Activated T-cell treated with anti-CD3 and anti-CD28 coated beads, Interleukin-2, amount 50 U/mL, for 24 hours (primary cell): ENCODE measurements at places on chromosomes 3 and 15.
A peak's percentile ranks its signal among the peaks of the same experiment; 100 is the strongest.

- no peak overlapping the region for H3K27ac ChIP-seq
- DNase-seq, result no peak
- no peaks in the 10 kb centered on the region for H3K4me1 ChIP-seq
- H3K27me3 ChIP-seq, result peaks cover 3% of the 10 kb centered on the region
- no peak overlapping the region for H3K4me3 ChIP-seq
Measured at GRCh38 chr3:55515550-55516246, 28.6 kb upstream of the WNT5A start.

- H3K27me3 ChIP-seq, result no peaks in the 10 kb centered on the region
- no peak for DNase-seq
Measured at GRCh38 chr3:100399341-100400071, 1.4 kb downstream of the TOMM70 start.

DNA sequence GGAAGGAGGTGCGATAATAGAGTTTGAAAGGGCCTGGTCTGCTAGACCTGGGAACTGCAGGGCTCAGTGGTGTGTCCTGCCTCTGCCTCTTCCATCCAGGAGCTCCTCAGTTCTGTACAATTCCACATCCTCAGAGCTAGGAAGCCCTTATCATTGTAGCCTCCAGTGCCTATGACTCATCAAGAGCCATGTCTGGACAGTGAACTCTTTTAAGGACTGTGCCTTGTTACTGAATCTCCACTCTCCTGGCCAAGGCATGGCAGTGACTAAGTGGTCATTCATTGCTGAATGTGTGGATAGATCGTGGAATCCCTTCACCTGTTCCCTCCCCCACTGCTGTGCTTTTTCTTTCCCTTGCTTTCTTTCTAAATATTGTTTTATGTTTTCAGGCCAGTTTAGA, 2.9 kb downstream of the TIMP4 start:
- peaks cover 25% of the 10 kb centered on the region for H3K27me3 ChIP-seq
- H3K4me3 ChIP-seq, result no peak overlapping the region
- no peak for DNase-seq
- peaks cover 9% of the 10 kb centered on the region for H3K4me1 ChIP-seq

DNA sequence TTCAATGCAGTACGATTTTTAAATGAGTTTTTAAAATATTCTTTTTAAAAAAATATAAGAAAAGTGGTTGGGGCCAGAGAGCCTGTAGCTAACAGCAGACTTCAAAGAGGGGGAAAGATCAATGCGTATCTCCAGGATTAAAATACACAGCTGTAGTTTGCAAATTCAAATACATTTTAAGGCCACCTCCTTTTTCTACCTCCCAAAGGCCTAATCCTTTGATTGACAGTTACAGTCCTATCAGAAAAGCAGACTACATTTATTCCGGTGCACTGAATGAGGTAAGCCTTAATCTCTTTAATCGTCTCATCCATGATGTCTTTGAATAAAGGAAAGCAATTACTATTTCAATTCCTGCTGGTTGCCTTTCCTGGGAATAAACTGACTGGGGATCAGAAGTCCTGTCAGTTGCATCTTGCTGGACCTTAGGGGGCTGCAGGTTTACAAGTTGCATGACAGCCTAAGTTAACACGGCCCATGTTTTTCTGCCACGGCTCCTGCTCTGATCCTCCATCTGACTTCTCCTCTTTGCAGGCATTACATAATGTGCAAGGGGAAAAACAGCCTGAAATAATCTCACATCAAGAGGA, 51.7 kb downstream of the CADPS start:
- no peaks in the 10 kb centered on the region for H3K27me3 ChIP-seq
- H3K4me3 ChIP-seq, result no peak overlapping the region
- DNase-seq, result no peak
- no peak overlapping the region for H3K27ac ChIP-seq
- H3K36me3 ChIP-seq, result no peaks in the 10 kb centered on the region

DNA sequence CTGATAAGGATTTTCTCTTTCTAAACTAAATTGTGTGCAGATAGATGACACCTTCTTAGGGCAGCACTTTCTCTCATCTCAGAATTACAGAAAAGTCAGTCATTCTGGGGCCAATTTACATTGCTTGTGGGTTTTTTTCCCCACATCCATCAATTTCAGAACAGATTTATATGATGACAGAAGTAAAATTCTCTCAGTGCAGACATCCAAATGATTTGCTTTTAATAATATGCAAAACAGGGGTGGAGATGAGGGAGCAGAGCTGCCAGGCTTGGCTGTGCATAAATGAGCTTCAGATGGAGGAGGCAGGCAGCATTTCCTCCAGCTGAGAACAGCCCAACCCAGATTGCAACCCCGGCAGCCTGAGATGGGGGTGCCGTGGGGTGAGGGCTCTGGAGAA, 44.0 kb downstream of the EDEM1 start:
- H3K4me3 ChIP-seq, result no peak overlapping the region
- no peak for DNase-seq
- no peaks in the 10 kb centered on the region for H3K36me3 ChIP-seq
- H3K4me1 ChIP-seq, result peaks cover 2% of the 10 kb centered on the region

DNA sequence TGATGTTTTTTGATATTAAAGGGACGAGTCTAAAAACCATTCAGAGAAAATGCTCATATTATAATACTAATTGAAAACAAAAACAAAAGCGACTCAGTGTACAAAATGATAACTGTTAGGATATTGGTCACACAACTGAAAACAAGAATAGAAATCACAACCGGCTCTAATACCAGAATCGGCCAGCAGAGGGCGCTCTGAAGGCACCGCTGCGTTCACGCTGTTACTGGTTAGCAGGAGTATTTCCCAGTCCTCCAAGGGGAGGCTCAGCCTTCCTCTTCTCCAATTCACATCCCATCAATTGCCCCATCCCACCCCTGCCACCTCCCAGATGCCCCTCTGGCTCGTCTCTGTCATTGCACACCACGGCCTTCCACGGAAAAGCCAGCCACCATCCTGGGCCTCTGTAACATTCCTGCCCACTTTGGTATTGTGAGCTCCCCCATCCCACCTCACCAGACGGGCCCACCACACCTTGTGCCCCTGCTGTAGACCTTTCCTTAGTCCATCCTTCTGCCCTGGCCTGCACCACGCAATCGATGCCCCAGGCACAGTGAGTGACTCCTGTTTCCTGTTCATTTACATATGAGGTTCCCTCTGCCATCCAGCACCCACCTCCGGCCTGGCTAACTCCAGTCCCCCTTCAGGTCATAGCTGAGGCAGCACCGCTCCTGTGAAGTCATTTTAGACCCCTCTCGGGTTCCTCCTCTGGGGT, 8.5 kb downstream of the FAM107A start:
- no peak overlapping the region for H3K4me3 ChIP-seq
- DNase-seq, result peak; percentile 86
- no peaks in the 10 kb centered on the region for H3K36me3 ChIP-seq

- no peak overlapping the region for H3K4me3 ChIP-seq
- no peaks in the 10 kb centered on the region for H3K27me3 ChIP-seq
- no peak for DNase-seq
- H3K4me1 ChIP-seq, result no peaks in the 10 kb centered on the region
Measured at GRCh38 chr15:93565201-93565600, 476.2 kb upstream of the RGMA start.

DNA sequence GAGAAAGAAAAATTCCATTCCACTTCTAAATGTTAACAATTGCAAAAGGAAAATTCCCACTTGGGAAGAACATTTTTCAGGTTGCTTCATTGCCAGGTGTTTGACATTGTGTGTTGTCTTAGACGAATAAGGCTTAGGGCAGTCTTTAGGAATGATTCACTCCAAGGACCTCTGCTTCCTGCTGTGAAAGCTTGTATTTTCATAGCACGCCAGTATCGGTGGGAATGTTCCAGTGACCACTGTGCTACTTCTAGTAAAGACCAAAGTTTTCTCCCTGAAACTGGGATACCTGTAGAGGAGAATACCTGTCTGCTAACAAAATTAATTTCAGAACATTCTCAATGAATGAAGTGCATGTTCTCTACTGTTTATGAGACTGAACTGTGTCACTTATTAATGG, 64.1 kb downstream of the CDIN1 start:
- no peak overlapping the region for H3K4me3 ChIP-seq
- no peak overlapping the region for H3K27ac ChIP-seq
- H3K4me1 ChIP-seq, result no peaks in the 10 kb centered on the region
- DNase-seq, result no peak

DNA sequence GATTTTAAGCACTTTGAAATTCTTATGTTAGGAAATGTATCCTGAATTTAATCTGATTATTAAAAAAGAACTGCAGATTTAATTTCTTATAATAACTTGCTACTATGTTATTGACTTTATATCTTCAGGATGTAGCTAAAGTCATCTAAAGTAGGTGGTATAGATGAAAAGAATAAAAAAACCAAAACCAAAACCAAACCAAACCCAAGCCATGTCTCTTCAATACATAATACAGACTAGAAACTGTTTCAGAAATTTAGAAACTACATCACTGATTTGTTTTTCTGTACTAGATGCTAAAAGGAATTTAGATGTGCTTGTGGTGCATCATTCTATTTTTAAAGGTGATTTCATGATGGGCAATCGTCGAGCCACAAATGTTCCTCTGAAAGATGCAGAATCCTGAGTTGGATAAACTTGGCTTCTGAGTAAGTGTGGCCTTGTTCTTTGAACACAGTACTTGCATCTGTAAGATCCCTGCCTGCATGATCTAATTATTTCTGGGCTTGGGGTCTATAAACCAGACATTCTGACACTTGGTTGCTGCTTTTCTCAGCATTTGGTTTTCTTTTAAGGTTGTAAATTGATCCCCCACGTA, 287.1 kb upstream of the SUCLG2 start:
- DNase-seq, result no peak
- H3K27ac ChIP-seq, result no peak overlapping the region
- no peaks in the 10 kb centered on the region for H3K36me3 ChIP-seq
- no peak overlapping the region for H3K4me3 ChIP-seq
- H3K27me3 ChIP-seq, result no peaks in the 10 kb centered on the region
- peaks cover 24% of the 10 kb centered on the region for H3K4me1 ChIP-seq

GRCh38 chr15:77219841-77220240, 148.9 kb upstream of the TSPAN3 start:
- H3K4me3 ChIP-seq, result no peak overlapping the region
- DNase-seq, result no peak
- H3K27ac ChIP-seq, result no peak overlapping the region
- no peaks in the 10 kb centered on the region for H3K27me3 ChIP-seq

DNA sequence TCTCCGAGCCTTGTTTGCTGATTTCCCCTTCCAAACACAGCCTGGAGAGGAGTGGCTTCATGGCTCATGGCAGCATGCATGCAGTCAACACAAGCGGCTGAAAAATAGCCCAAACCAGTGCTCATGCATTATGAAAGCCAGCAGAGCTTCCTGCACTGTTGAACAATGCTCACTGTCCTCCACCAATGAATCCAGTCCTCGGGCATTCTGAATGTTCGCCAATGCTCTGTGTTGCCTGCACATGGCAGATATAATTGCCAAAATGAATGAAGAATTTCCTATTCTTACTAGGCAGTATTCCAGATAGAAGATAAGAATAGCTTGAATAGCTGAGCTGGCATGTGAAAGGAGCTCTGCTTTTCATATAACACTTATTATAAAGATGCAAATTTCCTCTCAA, 252.7 kb downstream of the ROBO1 start:
- H3K4me3 ChIP-seq, result no peak overlapping the region
- no peak overlapping the region for H3K27ac ChIP-seq
- no peak for DNase-seq

GRCh38 chr15:80787316-80787715, 8.1 kb downstream of the CEMIP start:
- H3K36me3 ChIP-seq, result no peaks in the 10 kb centered on the region
- no peak for DNase-seq

DNA sequence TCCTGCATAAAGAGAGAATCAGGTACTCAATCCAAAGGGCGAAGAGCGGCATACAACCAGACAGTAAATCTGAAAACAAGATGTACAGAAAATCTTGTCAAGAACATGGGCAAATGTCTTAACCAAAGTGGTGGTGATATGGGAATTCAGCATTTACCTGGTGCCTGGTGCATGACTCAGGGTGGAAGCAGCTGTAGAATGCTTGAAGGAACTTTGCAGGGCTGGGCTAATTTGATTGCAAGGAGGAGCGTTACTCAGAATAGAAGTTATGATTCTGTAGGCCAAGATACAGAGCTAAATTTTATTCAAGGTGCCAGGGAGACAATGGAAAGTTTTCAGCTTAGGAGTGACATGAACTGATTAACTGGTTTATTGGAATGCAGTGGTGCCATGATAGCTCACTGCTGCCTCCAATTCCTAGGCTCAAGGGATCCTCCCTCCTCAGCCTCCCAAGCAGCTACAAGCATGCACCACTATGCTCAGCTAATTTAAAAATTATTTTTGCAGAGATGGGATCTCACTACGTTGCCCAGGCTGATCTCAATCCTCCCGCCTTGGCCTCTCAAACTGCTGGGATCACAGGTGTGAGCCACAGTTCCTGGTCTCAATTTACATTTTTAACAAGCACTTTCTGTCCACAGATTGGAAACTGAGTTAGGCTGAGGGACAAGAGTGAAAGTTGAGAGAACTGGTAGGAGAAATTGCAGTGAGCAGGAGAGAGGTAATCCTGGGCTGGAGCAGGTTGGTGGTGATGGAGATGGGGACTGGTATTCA, 91.5 kb upstream of the TBC1D5 start:
- no peak overlapping the region for H3K27ac ChIP-seq
- DNase-seq, result no peak
- peaks cover 3% of the 10 kb centered on the region for H3K27me3 ChIP-seq
- H3K36me3 ChIP-seq, result no peaks in the 10 kb centered on the region

DNA sequence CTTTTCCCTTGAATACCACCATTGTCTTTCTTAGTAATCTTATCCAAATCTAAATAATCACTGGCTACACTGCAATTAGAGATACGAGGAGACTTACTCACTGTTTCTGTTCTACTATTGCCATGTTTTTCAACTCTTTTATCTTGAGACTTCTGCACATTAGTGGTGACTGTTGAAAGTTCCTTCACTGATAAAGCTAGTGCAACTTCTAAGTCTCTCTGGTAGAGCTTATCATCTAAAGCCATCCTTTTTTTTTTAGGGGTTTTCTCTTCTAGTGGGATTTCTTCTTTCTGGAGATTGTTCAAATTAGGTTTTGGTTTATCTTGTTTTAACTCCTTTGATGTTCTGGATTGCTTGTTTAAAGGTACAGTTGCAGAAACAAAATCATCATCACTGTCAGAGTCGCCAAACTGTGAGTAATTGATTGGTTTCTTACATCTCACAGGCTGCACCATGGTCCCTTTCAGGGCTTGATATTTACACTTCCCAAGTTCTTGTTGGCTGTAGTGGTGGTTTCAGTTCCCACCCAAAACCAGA, 37.7 kb downstream of the NCK1 start:
- DNase-seq, result no peak
- H3K36me3 ChIP-seq, result peaks cover 69% of the 10 kb centered on the region
- peaks cover 66% of the 10 kb centered on the region for H3K4me1 ChIP-seq
- peak overlapping the region; percentile 73 for H3K27ac ChIP-seq
